ENCODE measurements at places on chromosomes 4 and X.
A peak's percentile ranks its signal among the peaks of the same experiment; 100 is the strongest.

DNA sequence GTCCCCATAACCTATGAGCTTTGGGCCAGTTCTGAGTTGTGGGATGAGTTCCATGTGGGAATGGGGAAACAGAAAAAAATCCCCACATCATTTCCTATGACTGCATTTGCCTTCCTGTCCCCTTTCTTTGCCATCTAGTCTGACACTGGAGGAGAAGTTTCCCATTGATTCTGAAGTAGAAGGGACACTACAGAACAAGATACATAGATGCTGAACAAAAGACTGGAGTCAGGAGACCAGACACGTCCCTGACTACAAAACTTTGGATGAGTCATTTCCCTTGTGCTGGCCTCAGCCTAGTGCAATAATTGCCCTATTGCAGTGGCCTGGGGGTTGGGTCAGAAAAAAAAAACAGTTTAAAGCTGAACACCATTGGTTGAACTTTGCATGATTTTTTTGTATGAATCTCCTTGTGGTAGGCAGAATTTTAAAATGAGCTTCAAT is 22.1 kb downstream of the BEX3 start:
- DNase-seq, result no peak

- DNase-seq, result no peak
Observed at GRCh38 chrX:70255452-70255851, 4.6 kb downstream of the P2RY4 start.

DNA sequence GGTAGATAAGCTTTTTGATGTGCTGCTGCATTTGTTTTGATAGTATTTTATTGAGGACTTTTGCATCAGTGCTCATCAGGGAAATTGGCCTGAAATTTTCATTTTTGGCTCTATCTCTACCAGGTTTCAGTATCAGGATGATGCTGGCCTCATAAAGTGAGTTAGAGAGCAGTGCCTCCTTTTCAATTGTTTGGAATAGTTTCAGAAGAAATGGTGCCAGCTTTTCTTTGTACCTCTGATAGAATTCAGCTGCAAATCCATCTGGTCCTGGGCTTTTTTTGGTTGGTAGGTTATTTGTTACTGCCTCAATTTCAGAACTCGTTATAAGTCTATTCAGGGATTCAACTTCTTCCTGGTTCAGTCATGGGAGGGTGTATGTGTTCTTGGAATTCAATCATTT is 15.6 kb upstream of the TMPRSS11F start:
- no peak for DNase-seq

GRCh38 chr4:87120411-87121162 is 99.8 kb downstream of the KLHL8 start:
- DNase-seq, result no peak

DNA sequence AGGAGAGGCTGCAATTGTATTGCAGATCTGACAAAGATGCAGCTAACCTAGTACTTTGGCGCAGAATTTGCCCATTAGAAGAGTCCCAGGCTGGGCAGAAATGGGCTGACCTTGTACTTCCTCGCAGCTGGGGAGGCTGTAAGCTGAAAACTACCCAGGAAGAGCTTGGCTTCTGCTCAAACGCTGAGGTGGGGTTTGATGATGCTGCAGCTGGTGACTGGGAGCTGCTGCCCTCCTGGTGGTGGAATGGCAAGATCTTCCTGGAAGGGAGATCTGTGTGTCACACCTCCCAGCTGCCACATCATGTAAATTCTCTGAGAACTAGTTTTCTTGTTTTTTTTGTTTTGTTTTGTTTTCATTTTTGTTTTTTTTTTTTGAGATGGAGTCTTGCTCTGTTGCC is 17.4 kb downstream of the CCNG2 start:
- no peak for DNase-seq

DNA sequence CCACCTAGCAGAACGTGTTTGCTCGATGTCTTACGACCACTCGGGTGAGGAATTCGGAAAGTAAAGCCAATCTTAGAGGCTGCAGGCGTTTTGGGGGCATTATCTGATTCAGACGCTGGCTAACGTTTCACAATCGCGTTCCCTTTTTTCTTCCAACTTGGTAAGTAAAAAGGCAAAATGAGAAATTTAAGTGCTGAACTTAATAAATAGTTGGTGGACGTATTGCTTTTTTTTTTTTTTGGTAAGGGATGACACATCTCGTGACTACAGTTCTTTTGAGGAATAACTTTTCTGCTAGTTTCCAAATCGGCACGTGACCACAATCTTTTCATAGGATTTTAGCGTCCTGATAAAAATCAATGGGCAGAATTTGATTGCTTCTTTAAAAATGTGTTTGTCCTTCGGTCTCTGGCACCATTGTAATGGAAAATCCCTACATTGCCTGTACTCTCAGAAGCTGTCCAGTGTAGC is 848 bp downstream of the RAB9A start:
- no peak for DNase-seq

DNA sequence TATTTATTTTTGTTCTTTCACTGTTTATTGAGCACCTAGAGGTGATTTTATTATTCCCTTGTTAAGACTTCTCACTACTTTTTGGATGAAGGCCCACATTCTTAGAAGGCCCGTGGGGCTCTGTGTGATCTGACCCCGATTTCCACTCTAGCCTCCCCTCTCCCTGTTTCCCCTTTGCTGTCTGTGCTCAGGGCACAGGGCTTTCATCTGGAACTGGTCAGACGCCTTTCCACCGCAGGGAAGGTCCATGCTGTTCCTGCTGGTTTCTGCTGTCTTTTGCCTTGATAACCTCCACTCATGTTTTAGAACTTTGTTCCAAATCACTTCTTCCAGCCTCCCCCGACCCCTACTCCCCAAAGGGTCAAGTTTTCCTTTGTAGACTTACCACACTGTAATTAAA is 31.3 kb upstream of the ANAPC4 start:
- no peak for DNase-seq

- no peak for DNase-seq
Observed at GRCh38 chr4:19857380-19857779, 394.3 kb upstream of the SLIT2 start.

GRCh38 chr4:113008135-113008534 is 41.3 kb upstream of the ANK2 start:
- no peak for DNase-seq

DNA sequence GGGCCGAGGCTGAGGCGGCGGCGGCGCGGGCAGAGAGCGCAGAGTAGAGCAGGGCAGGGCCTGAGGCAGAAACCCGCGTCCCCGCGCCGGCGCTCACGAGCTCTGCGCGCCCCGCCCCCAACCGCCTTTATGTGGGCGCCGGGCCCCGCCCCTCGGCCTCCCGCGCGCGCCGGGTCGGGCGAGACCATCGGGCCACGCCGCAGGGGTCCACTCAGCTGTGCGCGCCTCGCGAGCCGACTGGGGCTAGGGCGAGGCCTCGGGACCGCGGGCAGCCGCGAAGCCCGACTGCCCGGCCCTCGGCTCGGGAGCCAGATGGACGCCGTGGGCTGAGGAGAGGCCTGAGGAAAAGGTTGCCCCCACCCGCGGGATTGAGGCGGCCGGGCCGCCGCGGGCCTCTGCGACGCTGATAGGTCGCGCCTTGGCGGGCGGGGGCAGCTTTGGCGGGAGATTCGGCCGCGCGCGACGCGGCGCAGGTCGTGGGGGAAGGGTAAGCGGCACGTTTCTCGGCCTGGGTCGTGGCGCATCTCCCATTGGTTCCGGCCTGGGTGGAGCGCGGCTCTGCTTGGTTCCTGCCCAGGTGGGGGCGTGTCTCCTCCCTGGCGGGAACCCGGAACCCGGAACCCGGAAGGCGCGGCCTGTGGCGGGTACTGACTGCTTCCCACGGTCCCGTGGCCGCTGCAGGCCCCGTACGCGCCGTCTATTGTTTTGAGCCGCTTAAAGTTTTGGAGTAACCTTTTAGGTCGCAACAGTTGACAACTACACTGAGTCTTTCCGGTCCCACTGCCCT is at the start of gene SLBP:
Gene SLBP (minus strand): TSS at position 104 of the 787 bp plus-strand sequence. CDS start 131 bp downstream, outside the sequence.
- peak; percentile 99 for DNase-seq

GRCh38 chr4:181484396-181484795 is 758.8 kb upstream of the TENM3 start:
- DNase-seq, result no peak

DNA sequence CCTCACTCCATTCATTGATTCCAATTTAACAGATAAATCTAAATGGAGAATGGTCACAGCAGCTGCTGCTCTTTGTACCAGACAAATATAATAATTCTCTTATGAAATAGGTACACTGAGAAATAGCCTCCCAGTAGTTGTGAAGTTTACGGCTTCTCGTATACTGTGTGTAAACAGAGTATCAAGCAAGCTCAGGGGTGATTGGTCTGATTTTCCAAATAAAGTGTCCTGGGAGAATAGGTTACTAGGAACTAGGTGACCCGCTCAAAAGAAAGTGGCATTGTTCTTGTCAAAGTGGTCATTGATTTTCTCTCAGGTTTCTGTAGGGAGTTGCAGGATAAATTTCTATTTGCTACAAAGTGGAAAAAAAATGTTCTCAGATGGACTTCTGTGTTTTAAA is 838.2 kb downstream of the RAPGEF2 start:
- DNase-seq, result no peak

GRCh38 chr4:140158365-140159030 is 4.5 kb upstream of the MAML3 start:
- no peak for DNase-seq

GRCh38 chr4:143538979-143539669 is 25.6 kb downstream of the SMARCA5 start:
- no peak for DNase-seq

DNA sequence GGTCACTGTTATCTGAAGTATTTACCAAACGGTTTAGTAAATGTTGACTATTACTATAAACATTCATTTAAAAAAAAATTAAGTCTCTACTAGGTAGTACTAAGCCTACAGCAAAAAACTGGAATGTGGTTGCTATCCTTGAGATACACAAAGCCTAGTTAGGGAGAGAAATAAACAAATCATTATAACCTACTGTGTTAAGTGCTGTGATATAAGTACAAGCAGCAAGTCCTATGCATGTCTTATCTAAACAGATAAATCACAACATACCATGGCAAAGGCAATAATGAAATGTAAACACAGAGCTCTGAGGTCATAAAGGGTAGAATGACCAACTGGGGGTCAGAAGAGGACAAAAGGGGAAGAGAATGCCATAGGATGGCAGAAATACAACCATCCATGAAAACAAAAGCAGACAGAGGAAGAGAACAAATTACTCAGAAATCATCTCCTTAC is 92.2 kb downstream of the RNF150 start:
- DNase-seq, result no peak

DNA sequence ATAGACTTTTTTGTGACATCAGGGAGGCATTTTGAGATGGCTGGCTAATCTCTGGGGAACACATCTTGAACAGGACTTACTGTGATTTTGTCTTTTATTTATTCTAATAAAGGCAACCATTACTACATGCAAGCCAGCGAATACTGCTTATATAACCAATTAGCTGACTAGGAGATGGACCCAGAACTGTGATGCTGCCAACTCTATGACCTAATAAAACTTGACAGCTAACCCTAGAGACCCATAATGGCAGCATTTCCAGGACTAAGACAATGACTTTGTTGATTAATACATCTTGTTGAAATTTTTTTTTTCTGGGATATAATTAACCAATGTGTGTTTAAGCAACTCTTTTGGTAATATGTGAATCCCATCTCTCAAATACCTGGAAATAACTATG is 584.6 kb downstream of the PRR32 start:
- DNase-seq, result no peak

DNA sequence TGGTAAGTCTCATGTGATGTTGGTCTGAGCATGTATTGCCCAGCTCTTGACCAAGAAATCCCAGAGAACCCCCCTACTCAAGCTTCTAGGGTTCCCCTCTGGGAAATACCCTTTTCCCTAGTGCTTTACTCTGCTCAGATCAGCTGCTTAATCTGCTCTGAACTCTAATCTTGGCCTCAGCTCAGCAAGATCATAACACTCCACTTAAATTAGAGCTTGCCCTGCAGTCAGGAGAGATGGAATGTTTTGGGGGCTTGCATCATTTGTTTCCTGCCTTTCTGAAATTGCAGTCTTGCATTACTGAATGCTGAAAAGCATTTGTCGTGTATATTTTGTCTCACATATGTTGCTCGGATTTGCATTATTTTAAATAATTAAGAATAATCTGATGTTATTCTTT is 1153.6 kb downstream of the FSTL5 start:
- no peak for DNase-seq

GRCh38 chr4:78720994-78721677 is 55.0 kb upstream of the BMP2K start:
- no peak for DNase-seq

DNA sequence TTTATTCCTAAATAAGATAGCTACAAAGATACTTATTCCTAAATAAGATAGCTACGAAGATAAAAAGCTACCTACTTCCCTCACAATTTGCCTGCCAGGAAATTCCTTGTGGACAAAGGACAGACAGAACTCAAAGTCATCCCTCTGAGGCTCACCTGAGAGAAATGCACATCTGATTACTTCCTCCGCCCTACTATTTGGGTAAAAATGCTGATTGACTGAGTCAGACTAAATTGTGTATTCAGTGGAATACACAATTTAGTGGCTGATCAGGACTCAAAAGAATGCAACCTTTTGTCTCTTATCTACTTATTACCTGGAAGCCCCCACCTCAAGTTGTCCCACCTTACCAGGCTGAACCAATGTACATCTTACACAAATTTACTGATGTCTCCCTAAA is 10.3 kb upstream of the MAGEB16 start:
- no peak for DNase-seq

GRCh38 chrX:15781961-15782699 is 8.2 kb upstream of the ZRSR2 start:
- DNase-seq, result no peak

- DNase-seq, result no peak
Observed at GRCh38 chr4:14659286-14659685, 343.0 kb upstream of the CPEB2 start.

DNA sequence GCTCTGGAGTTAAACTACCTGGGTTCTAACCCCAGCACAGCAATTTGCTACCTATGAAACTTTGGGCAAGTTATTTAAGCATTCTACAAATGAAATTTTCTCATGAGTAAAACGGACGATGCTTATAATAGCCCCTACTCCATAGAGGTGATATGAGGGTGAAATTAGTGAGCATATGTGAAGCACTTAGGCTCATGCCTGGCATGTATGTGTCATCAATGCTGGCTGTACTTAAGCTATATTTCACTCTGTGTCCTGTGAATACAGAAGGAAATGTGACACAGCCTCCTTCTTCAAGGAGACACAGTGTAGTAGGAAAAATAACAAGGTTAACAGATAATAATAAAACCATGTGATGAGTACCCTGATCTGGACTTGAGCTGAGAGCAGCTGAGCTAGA is 20.4 kb upstream of the FMR1NB start:
- no peak for DNase-seq

GRCh38 chr4:34766935-34767334 is 1477.4 kb downstream of the ARAP2 start:
- no peak for DNase-seq

- no peak for DNase-seq
Observed at GRCh38 chrX:40243755-40244515, 146.2 kb upstream of the BCOR start.

DNA sequence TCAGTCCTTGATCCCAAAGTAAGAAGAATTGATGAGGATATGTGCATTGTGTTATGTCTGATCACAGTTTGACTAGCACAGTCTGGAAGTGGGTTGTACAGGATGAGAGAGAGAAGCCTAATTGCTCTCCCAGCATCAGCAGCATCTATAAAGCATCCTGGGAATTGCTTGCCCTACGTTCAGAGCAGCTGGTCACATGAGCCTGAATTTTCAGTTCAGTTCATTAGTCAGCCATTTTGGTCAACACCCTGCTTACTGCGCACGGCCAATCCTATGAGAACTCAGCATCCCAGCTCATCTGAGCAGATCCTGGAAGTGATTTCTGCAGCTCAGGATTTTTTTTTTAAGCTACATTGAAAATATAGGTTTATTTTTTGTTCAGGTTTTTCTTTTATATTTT is at the start of gene RUFY3:
Gene RUFY3 (plus strand): TSS at position 218 of the 400 bp plus-strand sequence. CDS start 610 bp downstream, outside the sequence.
- no peak for DNase-seq
